ENCODE measurements at places on chromosomes 7 and 10. TPM values are rescaled to one million over a fixed set of nuclear protein-coding genes. Genes with fewer than 3 reads are reported as not detected.

The HECW1 gene
- total RNA-seq = 3.1 TPM

The GRID2IP gene
- not detected for total RNA-seq

The UPK3BL1 gene
- 12.9 TPM for total RNA-seq

The MKX gene
- total RNA-seq = 0.57 TPM

The HGF gene
- 462 TPM for total RNA-seq

The STAG3 gene
- total RNA-seq = 0.28 TPM

The AVL9 gene
- total RNA-seq = 27.8 TPM

The NUTM2D gene
- 1.5 TPM for total RNA-seq

Measured in smooth muscle cell of bladder (primary cell).